ENCODE measurements at places on chromosomes 6 and 20.

DNA sequence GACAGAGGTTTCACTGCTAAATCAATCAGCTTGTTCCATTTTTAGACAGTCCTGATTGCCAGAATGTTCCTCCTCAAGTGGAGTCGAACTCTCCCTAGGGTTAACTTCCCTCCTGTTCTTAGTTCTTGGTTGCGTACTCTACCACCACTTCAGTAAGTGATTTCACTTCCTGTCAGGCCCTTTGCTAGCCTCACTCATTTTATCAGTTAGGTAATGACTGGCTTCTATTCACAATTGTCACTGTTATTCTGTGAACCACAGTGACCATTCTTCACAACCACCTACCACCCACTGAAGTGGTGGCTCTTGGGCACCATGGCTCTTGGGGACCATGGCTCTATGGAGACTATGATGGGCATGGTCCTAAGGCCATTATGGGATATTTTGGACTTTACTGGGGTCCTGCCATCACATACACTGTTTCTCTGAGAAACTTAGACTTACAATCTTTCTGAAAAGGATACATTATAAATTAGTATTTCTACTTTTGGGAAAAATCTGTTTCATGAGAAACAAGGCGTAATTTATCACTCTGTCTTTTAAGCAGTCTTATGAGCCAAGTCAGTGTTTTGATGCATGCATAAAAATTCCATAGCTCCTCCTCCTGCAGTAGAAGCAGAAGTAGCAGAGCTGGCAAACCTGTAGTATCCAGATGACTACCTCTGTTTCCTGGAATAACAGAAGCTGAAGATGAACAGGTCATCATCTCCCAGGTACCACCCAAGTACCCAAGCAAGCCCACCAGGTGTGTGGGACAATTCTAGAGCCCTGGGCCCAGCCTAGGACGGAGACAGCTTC lies 66.3 kb downstream of the ATXN1 start:
- no peak for DNase-seq

GRCh38 chr6:73722318-73723060 lies 26.5 kb downstream of the CD109 start:
- DNase-seq: no peak

DNA sequence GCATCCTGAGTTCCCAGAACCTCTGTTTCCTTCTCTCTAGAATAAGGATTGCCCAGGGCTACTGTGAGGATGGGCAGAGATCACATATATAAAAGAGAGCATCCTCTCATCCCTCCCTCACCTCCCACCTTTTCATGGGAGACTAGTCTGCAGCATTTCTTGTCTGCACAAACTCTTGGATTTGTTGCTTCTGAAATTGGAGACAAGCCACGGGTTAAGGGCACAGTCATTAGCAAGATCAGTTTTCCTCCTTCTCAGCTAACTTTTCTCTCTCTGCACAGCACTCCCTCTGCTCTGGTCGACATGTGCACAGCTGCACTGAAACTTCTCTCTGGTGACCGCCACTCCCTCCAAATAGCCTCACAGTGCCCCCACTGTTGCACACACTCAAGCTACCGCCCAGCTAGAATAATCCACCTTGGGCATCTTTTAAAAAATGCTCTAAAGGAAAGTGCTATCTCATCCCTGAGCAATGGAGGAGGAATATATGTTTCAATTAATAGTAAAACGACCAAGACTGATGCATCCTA lies 50.9 kb upstream of the DUSP22 start:
- DNase-seq: no peak

GRCh38 chr20:49448917-49449316 lies 33.6 kb downstream of the KCNB1 start:
- peak; percentile 68 for DNase-seq

GRCh38 chr6:109292420-109292819 lies 89.8 kb downstream of the CD164 start:
- DNase-seq: no peak

DNA sequence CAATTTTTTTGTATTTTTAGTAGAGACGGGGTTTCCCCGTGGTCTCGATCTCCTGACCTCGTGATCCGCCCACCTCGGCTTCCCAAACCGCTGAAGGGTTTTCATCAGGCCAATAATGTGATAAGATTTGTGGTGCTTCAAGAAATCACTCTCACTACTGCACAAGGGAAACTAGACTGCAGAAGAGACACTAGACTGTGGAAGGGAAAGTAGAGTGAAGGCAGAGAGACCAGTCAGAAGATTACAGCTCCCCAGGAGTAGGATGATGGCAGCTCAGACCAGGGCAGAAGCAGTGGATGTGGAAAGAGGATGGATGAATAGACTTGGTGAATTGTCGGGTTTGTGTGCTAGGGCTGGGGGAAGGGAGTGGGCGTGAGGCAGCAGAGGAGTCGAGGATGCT lies 48.0 kb upstream of the GTSF1L start:
- no peak for DNase-seq

DNA sequence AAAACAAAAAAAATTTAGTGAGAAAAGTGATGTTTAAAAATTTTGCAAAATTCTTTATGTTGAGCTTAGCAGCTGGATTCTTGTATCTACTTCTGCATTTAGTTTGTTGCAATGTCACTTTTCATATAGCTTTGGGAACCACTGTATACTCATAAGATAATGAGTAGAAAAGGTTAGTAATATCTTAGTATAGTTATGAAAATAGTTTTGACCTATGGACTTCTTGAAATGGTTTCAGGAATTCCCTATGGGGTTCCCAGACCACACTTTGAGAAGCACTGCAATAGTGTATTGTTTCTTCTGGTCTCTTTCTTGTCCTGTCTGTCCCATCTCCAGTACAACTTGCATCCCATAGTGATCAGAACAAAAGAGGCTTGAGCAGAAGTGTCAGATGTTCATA lies 29.4 kb downstream of the PPP1R16B start:
- no peak for DNase-seq

GRCh38 chr6:167119670-167120582 lies 3.0 kb upstream of the CCR6 start:
- peak; percentile 54 for DNase-seq

DNA sequence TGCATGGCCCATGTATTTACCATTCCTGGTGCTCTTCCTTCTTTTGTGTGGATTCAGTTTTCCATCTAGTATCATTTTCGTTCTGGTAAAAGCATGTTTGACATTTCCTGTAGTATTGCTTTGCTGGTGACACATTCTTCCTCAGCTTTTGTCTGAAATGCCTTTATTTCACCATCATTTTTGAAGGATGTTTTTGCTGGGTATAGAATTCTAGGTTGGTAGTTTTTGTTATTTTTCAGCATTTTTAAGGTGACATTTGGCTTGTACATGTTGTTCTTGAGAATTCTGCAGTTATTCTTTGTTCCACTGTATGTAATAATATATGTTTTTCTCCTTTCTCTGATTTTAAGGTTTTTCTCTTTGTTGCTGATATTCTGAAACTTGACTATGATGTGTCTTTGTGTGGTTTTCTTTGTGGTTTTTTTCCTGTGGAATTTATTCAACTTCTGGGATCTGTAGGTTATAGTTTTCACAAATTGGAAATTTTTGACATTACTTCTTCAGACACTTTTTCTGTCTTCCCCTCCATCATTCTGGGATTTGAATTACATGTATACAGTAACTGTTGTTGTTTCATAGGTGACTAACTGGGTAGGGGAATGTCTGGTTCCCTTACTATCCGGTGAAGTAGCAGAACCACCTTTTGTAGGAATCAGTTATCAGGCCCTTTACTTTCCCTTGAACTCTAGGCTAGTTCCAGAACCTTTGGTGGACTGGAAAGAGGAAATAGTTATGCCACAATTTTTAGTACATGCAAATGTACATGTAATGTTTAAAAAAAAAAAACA lies 30.2 kb downstream of the SNX9 start:
- no peak for DNase-seq

GRCh38 chr20:25310268-25310920 lies 62.5 kb downstream of the PYGB start:
- peak; percentile 87 for DNase-seq

DNA sequence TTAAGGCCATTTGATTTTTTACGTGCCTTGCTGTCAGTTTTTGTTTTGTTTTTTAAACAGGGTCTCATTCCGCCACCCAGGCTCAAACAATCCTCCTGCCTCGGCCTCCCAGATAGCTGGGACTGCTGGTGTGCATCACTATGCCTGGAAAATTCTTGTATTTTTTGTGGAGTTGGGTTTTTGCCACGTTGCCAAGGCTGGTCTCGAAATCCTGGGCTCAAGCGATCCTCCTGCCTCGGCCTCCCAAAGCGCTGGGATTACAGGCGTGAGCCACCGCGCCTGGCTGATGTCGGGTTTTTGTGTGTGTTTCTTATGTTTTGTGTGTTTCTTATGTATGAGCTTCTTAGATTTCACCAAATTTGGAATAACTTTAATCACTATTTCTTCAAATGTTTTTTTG lies 104.8 kb downstream of the TAF4 start:
- peak; percentile 17 for DNase-seq

- DNase-seq: peak; percentile 82
These were observed 44.6 kb downstream of the RIN2 start for GRCh38 chr20:19802492-19803158.

GRCh38 chr6:96065213-96065612 lies 49.4 kb downstream of the FUT9 start:
- DNase-seq: no peak

GRCh38 chr6:35402136-35402855 lies 49.8 kb upstream of the FANCE start:
- DNase-seq: peak; percentile 80

DNA sequence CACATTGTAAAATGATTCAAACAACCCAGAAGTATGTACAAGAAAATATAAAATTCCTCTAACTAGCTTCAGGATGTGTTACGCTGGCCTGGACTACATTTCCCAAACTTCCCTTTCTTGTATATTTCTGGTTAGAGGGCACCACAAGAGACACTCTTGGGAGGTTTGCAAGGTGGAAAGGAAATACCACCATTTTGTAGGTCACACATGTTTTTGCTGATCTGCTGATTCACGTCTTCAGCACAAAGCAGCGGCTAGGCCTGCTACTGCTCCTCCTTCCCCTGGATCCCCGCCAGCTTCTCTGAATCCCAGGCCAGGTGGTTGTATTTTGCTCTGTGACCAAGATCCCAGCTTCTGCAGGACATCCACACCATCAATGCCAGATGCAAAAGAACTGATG lies 104.2 kb downstream of the AGPAT4 start:
- DNase-seq: no peak

- DNase-seq: no peak
These were observed 356.8 kb downstream of the DHX35 start for GRCh38 chr20:39318911-39319310.

GRCh38 chr6:88512951-88513350 lies 346.8 kb upstream of the CNR1 start:
- no peak for DNase-seq

DNA sequence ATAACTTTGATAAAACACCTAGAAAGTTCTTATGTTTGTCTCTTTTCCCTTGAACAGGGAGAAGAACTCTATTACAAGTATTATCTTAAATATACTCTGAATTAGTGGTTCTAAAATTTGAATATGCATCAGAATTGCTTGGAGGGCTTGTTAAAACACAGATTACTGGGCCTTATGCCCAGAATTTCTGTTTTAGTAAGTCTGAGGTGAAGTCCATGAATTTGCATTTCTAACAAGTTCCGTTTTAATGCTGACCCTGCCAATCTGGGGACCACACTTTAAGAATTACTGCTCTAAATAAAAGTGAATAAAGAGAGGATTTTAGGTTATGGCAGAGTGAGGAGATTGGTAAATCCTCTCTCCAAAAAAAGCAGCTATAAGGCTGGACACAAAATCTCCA lies 168.1 kb upstream of the FLRT3 start:
- DNase-seq: no peak

DNA sequence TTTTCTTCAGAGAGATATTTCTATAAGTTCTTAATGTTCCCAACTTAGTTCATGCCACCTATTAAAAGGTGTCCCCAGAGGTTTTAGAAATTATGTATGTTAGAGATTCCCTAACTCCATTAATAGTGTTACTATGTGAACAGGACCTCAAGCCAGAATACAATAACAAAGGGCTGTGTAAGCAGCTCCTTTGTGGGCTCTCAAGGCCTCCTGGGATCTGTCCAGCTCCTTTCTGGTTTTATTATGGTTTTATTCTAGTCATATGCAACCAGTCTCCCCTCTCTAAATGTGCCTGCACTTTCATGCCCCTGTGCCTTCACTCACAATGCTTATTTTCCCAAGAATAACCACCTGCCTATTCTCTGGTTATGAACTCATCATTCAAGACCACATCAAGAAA lies 22.7 kb downstream of the NRSN1 start:
- no peak for DNase-seq

DNA sequence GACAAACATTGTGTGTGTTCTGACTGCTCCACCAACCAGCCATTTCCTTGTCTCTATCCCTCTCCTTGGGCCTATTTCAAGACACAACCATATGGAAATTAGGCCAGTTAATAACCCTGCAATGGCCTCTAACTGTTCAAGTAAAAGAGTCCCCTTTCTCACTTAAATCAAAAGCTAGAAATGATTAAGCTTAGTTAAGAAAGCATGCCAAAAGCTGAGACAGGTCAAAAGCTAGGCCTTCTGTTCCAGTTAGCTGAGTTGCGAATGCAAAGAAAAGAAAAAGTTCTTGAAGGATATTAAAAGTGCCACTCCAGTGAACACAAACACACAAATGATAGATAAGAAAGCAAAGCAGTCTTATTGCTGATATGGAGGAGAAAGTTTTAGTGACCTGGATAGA lies 22.5 kb downstream of the SERINC1 start:
- no peak for DNase-seq

DNA sequence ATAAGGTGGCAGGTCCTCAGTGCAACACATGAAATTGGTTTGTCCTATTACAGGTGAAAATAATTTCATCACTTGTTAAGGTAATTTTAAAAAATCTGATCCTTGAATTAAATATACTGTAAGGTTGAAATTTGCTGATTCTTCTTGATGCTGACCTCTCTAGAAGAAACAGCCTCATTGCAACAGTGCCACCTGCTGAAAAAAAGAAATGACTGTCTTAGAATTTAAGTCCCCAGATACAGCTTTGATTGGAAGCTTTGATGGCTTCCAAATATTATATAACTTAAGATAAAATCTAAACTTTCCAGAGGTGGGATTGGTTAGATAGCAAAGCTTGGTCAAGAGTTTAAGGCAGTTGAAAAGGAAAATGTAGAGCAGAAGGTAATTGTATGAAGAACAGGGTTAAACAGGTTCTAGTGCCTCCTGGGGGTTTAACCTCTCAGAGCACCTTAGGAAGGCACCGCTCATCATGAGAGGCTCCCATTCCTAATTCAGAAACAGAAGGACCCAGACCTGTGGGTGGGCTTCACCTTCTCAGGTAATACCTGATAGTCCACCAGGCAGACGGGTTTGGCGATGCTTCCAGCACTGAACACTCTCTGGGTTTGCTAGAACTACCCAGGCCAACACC lies 401.0 kb downstream of the PAX1 start:
- no peak for DNase-seq

- no peak for DNase-seq
These were observed 209.8 kb upstream of the GJE1 start for GRCh38 chr6:141922898-141923297.

- DNase-seq: no peak
These were observed 67.1 kb downstream of the FGD2 start for GRCh38 chr6:37072526-37072925.

- DNase-seq: no peak
These were observed 159.3 kb upstream of the PLCB4 start for GRCh38 chr20:8909596-8909995.
